ENCODE measurements at places on chromosomes 16 and 17. TPM values are rescaled to one million over a fixed set of nuclear protein-coding genes. Genes with fewer than 3 reads are reported as not detected.

The SKA2 gene
- 123 TPM for total RNA-seq

The HYDIN gene
- total RNA-seq = not detected

The CDH3 gene
- 0.10 TPM for total RNA-seq

DNA sequence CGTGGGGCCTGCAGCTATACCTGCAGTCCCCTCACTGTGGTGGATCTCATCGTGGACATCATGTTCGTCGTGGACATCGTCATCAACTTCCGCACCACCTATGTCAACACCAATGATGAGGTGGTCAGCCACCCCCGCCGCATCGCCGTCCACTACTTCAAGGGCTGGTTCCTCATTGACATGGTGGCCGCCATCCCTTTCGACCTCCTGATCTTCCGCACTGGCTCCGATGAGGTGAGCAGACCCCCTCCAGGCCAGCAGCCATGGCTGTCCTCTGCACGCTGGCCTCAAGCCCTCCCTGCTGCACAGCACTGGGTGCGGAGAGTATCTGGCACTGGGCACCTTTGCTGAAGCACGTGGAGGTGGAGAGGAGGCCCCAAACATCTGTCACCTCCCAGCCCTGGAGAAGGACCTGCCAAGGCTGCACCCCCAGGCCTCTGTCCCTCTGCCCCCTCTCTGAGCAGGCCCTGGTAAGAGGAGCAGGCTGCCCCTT, 11.0 kb downstream of the KCNH6 start:
- no peak for DNase-seq

- DNase-seq = no peak
Observed at GRCh38 chr17:29210879-29211278, 30.7 kb upstream of the MYO18A start.

GRCh38 chr16:63695347-63695746, 1426.5 kb downstream of the CDH11 start:
- no peak for DNase-seq

DNA sequence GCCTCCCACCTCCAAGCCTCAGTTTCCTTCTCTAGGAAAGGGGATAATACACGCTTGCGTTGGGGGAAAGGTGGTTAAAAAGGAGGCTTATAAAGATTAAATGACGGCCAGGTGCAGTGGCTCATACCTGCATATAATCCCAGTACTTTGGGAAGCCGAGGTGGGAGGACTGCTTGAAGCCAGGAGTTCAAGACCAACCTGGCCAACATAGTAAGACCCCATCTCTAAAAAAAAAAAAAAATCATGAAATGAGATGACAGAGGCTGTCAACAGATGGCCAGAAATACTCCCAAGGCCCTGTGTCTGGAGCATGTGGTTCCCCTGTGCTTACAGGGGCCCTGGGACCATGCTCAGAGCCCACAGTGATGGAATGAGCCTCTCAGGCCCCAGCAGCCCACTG, 30.4 kb downstream of the RTN4RL1 start:
- DNase-seq = no peak

DNA sequence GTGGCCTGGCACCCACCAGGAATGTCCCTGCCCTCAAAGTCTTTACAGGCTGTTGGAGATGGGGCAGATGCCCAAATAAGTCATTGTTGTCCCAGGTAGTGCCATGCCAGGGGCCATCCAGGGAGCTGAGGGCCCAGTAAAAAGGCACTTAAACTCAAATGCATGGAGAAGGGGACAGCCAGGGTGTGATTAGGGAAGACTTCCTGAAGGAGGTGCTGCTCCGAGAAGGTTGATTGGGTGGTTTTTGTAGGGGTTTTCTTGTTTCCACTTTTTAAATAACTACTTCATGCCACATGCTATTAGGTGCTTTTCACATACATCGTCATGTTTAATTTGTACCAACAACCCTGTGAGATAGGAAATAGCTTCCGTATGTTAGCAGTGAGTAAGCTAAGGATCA, 66.9 kb downstream of the RAI1 start:
- DNase-seq = no peak

DNA sequence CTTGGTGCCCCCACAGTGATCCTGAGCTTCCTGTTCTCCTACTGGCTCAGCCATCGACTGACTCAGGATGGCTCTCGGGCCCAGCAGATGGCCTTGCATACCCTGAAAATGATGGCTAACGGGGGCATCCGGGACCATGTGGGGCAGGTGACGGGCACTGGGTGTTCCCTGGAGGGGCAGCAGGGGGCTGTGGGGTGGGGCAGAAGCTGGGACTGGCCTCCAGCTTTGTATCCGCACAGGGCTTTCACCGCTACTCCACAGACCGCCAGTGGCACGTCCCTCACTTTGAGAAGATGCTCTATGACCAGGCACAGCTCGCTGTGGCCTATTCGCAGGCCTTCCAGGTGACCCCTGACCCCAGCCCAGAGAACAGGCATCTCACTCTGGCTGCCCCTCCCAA, 3.0 kb downstream of the SPATA20 start:
- no peak for DNase-seq

DNA sequence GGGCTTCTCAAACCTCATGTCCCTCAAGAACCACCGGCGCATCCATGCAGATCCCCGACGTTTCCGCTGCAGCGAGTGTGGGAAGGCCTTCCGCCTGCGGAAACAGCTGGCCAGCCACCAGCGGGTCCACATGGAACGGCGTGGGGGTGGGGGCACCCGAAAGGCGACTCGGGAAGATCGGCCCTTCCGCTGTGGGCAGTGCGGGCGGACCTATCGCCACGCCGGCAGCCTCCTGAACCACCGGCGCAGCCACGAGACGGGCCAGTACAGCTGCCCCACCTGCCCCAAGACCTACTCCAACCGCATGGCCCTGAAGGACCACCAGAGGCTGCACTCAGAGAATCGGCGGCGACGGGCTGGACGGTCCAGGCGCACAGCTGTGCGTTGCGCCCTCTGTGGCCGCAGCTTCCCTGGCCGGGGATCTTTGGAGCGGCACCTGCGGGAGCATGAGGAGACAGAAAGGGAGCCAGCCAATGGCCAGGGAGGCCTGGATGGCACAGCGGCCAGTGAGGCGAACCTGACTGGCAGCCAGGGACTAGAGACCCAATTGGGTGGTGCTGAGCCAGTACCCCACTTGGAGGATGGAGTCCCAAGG, 5.9 kb downstream of the ZNF646 start:
- no peak for DNase-seq

GRCh38 chr17:5662409-5663085, 78.2 kb upstream of the NLRP1 start:
- no peak for DNase-seq

DNA sequence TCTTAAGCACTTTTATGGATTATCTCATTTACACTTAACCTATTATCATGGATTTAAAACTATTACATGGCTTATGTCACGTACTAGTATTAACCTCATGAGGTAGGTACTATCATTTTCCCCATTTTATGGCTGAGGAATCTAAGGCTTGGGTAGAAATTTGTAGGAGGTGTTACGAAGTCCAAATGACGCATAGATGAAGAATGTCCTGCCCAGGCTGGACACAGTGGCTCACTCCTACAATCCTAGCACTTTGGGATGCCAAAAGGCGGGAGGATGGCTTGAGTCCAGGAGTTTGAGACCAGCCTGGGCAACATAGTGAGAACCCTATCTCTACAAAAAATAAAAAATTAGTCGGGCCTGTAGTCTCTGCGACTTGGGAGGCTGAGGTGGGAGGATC, 4.8 kb upstream of the C1QL1 start:
- DNase-seq = peak; percentile 91

GRCh38 chr16:11630046-11630767, 38.0 kb upstream of the SNN start:
- DNase-seq = no peak
